Amniotic stem cell (primary cell): ENCODE measurements at places on chromosomes 7 and 10.

- no peak for DNase-seq
These were observed 9.5 kb downstream of the CALML3 start for GRCh38 chr10:5534051-5534821.

GRCh38 chr7:137996386-137996851, 5.5 kb downstream of the CREB3L2 start:
- DNase-seq: no peak

GRCh38 chr7:20730611-20731010, 56.1 kb downstream of the SP8 start:
- DNase-seq: no peak

DNA sequence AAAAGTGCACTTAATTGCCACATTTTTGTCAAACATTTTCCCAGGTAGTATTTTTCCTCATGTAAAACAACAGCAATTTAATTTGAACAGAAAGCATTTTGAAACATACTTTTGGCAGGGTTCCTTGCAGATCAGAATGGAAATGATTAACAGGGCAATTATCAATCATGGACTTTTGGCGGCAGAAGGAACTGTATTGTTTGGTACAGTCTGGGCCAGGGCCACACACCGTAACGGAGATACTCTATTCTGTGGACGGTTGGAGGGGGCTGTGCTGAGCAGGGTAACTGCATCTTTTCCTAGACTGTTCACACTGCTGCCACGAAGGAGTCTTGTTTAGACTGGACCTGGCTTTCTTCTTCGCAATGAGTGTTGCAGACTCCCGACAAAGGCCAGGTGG, 62.3 kb downstream of the EGFR start:
- no peak for DNase-seq

DNA sequence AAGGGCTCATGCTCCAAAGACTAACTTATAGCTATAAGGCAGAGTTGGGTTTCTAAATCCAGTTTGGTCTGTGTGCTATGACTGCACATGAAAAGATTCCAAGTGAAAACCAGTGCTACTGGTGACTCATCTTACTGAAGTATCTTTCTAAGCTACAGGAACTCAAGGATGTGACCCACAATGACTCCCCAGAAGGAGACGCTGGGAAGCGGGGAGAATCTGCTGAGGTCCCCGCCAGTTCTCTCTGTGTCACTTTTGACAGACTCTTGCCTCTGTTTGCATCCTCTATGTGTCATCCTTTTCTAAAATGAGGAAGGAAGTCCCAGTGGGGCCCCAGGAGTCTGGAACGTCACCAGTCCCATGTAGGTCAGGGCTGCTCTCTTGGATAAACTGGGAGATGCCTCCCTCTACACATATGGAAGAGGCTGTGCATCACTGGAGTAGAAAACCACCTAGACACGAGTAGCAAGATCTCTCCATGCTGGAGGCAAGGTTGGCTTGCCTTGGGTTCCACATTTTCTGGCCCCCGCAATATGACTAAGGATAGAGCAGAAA, 28.8 kb upstream of the GPR26 start:
- DNase-seq: peak; percentile 23

- DNase-seq: no peak
These were observed 119.3 kb upstream of the ACBD5 start for GRCh38 chr10:27359792-27360355.

GRCh38 chr7:141754939-141755338, 9.0 kb upstream of the TAS2R3 start:
- no peak for DNase-seq

GRCh38 chr10:34205452-34205851, 609.6 kb downstream of the PARD3 start:
- no peak for DNase-seq

- DNase-seq: no peak
These were observed 1.0 kb downstream of the POLM start for GRCh38 chr7:44081266-44081748.

DNA sequence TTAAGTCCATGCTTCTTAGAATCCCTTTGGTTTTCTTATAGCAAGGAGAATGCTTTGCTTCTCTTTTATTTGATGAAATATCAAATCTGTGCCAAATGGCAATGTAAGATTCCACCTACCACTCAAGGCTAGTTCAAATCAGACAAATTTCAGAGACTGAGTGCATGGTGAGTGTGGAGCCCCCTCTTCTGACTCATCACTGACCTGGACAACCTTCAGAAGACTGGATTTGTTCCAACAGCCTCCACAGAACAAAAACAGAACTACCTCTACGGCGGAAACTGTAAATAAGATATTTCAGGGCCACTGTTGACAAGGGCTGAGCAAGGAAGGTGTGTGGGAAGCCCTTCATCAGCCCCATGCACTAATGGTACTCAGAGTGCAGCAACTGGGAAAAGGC, 21.1 kb downstream of the NCAPG2 start:
- DNase-seq: no peak

DNA sequence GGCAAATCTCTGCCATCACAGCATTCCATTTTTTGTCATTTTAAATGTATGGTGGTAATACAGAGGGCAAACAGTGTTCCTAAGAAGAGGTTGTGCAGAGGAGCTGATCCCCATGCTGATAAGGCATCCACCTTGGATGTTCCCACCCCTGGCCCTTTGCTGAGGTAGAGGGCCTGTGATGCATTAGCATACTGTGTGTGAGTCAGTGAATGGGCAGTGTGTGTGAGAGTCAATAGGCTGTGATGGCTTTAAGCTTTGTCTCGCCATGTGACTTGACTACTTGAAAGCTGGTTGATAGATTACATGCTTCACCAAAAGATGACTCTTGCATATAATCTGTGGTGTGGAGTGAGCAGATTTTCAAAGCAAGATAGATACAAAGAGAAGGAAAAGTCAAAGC, 81.3 kb downstream of the INSYN2A start:
- no peak for DNase-seq

GRCh38 chr7:36532981-36533499, 143.4 kb downstream of the ANLN start:
- no peak for DNase-seq

DNA sequence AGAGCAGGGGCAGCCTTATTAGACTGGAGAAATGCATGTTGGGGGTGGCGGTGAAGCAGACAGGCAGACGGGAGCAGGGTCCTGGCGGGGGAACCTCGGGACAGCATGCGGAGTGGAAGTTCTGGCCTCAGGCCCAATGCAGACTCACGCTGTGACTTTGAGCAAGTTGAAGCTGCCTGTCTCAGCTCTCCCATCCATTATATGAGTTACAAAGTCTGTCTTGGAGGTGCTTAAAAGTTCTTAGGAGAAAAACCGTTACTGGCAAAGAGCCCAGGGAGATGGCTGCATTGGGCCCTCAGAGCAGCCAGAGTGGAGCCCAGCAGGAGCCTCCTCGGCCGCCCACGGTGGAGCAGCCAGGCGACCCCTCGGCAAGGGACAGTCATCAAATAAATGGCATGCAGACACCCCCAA, 509.5 kb downstream of the PLXNA4 start:
- DNase-seq: no peak

GRCh38 chr7:101861218-101861775, 43.9 kb downstream of the CUX1 start:
- no peak for DNase-seq

DNA sequence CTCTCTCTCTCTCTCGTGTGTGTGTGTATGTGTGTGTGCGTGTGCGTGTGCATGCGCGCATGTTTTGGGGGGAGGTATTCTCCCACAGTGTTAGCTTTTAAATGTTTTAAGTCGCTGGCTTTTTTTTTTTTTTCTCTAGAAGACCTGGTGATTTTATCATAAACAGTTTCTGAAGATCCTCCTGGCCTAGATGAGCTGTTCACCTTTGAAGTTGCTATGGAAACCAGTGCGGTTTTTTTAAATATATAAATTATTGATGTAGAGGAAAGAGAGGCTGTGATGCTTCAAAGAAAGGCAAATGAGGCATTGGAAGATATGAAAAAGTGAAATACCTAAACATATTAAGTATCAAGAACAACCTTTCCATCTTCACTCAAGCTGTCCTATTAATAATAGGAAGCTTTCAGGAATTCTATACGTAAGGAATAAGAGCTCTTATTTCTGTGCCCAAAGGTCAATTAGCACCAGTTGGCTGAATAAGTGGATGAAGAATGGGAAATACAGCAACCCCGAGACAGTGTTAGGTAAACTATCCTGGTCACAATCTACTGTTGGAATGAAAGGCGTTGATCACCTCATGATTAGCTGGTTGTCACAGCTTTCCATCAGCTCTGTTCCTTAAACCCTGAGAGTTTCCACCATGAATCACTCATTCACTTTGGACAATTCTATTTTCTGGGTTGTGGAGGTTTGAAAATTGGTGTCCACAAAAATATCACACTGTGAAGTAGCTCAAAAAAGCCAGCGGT, 66.5 kb upstream of the SLC35G1 start:
- no peak for DNase-seq

DNA sequence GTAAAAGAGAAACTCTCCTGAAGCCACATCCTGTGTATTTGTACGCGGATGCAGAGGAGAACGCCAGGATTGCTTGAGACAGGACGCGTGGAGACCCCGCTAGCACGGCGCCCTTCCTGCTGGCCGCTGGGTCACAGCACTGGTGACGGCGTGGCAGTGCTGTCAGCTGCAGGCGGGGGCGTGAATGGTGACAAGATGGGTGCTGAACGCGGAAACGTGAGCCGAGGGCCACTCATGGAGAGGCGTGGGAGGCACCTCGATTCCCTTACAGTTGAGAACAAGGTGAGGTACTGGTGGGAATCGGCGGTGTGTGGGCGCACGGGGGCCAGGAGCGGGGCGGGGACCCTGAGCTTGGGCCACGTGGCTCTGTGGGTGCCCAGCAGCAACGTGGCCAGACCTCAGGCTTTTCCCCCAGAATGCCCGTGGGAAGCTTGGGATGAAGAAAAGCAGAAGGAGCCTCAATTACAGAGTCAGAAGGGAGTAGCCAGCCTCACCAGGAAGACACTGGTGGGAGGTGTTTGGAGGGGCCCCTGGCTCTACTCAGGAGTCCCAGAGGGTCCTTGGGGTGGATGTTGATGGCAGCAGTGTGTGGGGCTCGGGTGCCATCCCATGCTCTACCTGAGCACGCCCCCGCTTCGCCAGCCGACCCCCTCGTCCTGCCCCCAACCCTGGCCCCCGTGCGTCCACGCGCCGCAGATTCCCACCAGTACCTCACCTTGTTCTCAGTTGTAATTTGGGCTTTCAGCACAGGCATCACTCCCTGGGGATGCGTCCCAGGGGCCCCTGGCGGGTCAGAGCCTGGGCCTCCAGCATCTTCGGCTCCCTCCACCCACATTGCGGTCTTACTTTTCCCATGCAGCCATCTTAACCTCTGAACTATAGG, 208.4 kb upstream of the TCERG1L start:
- no peak for DNase-seq

DNA sequence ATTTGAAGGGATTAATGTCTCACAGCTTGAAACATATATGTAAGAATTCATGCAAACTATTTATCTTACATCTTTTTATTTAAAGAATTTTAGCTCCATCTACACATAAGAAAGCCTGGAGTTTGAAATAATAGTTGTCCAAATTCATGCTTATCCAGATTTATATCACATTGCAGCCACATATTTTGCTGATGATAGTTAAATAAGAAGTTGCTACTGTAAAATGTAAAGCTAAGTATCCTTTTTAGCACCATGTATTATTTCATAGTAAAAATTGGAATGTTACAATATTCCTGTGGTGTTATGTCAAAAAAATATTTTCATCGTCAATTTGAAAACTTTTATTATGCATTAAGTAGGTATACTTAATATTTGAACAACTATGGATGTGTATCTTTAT, 27.3 kb upstream of the UMAD1 start:
- no peak for DNase-seq

GRCh38 chr10:12635127-12635541, 285.8 kb downstream of the CAMK1D start:
- no peak for DNase-seq

- DNase-seq: no peak
These were observed 83.4 kb upstream of the TNRC18 start for GRCh38 chr7:5507013-5507412.

- DNase-seq: no peak
These were observed 8.4 kb downstream of the PPP2R2D start for GRCh38 chr10:131909014-131909808.

DNA sequence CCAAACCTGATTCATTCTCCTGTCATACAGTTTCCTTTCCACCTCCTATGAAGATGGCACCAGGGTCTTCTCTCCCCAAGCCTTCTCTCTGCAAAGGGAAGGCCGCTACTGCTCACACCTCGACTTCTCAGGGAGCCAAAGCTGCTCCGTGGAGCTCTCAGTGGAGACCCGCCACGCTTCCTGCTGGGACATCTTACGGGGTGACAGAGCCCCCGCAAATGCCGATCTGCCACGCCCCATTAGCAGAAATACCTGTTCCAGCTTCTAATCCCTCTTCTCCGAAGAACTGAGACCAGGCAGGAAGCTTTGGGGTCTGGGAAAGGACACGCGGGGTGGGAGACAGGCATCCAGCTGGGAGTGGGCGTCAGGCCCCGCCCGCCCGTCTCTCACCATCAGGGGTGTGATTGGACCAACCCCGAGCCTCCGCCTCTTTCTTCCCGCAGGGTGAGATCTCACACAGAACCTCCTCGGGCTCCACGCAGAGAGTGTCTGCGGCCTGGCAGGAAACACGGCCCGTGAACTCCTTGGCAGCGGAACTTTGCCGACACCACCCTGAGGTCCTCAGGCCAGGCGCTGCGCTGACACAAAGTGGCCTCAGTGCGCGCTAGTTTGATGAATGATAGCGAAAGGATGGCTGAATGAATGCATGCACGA, 12.0 kb upstream of the CALML5 start:
- DNase-seq: no peak

- DNase-seq: no peak
These were observed 399.9 kb downstream of the GATA3 start for GRCh38 chr10:8454357-8454756.

GRCh38 chr7:158804335-158804734, 25.0 kb downstream of the ESYT2 start:
- DNase-seq: no peak

DNA sequence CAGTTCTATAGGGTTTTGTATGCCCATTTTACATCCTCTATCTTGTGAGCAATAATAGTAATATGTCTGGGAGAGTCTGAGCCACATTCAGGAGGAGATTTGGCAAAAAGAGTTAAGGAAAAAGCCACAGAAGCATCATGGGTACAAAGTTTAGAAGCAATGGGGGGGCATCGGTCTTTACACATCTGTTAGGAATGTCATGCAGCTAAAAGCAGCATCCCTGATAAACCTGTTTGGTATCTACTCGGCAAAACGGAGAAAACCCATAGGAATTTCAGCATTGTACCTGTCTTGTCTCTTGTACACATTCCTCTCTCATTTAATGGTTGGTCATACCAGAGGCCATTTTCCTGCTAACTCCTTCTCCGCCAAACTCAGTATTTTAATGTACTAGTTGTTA, 12.5 kb upstream of the HERPUD2 start:
- no peak for DNase-seq
